ENCODE measurements at places on chromosomes 4 and X.

DNA sequence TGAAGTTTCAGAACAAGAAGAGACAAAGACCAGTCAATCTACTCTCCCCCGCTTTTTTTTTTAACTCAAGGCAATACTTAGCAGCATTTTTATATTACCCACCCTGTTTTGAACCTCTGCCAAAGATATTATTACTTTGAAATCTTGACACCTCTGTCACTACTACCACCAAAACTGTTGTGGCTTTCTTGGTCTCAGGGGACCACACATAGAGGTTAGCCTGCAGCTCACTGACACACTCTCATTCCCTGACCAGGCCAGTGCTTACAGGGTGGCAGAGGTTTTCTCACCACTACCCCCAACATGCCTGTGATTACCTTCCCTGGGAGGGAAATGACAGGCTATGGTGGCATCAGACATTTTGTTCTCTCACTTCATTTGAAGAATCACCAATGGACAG, 137.4 kb upstream of the STIM2 start:
- DNase-seq, result no peak

DNA sequence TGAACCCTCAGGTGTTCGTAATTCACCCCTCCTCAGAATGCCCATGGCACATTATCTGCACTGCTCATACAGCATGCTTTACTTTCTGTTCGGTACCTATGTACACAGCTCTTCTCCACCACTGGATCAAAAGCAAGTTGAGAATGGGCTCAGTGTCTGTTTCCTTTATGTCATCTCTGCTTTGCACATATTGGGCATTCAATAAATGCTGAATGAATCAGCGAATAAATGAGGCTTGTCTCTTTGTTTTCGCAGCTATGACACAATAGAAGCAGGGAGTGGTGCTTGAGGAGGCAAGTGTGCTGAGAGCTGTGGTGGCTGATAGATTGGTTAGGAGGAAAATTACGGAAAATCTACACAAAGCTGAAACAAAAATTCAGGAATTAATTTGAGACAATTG, 109.1 kb upstream of the VMA21 start:
- no peak for DNase-seq

DNA sequence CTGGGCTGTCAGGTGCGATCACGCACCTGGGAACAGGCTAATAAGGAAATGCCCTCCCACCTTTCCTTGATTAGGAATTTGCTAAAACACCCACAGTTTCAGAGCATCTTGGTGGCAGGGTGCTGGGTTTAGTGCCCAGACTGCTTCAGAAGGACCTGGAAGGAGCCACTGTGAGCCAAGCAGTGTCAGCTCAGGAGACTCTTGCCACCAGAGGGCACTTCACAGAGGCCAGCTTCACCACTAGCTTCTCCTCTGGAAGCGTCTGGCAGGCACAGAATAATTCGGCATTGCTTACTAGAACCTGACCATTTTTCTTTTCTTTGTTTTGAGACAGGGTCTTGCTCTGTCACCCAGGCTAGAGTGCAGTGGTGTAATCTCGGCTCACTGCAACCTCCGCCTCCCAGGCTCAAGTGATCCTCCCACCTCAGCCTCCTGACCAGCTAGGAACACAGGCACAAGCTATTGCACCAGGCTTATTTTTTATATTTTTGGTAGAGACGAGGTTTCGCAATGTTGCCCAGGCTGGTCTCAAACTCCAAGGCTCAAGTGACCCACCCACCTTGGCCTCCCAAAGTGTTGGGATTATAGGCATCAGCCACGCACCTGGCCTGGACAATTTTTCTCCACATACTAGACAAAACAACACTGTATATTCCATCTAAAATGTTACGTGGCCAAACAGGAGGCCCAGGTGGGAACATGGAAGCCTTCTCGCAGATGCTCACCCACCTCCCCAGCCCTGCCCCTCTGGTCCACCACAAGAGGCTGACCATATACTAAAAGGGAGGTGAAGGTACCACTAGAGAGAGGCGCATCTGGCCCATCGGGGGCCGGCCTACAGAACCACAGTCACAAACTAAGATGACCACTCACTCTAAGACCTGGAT, 14.1 kb downstream of the NOP14 start:
- DNase-seq, result no peak

DNA sequence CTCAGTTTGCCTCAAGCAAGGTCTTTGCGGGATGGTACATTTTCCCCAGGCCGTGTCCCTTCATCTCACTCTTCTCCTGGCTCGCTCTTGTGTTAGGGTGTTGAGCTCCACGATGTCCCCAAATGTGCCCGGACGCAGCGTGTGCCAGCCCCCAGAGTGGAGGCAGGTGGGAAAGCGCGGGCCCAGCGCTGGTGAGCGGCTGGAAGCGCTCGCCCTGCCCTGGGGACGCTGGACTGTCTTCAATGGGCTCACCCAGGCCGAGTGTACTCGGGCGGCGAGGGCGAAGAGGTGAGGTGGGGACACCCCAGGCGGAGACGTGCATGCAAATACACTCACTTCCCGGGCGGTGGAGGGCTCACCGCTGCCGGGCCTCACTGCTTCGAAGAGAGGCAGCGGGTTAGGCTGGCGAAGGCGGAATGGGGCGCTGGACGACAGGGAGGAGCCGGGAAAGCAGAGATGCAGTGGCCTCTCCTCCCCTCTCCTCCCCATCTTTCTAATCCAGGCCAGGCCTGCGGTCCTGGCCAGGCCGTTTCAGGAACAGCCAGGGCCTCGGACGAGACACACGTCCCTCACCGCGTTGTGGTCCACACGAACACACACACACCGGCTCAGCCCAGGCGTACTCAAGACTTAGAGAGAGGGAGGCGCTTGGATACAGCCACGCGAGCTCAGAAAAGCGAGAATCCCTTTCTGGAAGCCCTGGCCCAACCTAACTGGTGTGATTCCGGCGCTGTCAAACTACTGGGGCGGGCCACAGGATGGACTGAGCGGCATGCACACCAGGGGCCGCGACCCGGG, 2.2 kb downstream of the NKX6-1 start:
- no peak for DNase-seq

- peak; percentile 31 for DNase-seq
Observed at GRCh38 chr4:101527188-101527587, 179.9 kb upstream of the PPP3CA start.

DNA sequence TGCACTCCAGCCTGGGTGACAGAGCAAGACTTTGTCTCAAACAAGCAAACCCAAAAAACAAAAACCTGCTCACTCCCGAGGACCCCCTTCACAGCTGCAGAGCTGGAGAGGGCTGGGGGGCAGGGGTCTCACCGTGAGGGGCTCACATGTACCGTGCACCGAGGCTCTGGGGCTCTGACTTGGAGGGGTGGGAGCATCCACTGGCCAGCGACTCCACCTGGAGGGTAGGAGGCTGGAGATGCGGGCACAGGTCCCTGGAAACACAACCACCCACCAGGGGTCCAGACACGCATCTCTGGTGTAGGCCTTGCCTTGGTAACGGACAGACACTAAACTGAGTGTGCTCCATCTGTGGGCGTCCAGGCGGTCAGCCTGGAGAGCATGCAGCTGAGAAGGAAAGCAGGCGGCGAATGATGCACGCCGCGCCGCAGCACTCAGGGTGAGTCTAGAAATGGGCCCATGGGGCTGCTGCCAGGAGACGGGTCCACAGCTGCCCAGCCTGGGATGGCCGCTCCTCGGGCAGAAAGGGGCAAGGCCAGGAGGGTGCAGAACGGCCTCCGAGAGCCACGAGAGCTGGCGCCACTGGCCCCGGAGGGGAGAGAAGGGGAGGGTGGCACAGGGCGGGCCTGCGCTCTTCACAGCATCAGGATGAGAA, 26.1 kb downstream of the PPP2R3B start:
- no peak for DNase-seq

- DNase-seq, result no peak
Observed at GRCh38 chrX:9327747-9328145, 137.1 kb upstream of the TBL1X start.

DNA sequence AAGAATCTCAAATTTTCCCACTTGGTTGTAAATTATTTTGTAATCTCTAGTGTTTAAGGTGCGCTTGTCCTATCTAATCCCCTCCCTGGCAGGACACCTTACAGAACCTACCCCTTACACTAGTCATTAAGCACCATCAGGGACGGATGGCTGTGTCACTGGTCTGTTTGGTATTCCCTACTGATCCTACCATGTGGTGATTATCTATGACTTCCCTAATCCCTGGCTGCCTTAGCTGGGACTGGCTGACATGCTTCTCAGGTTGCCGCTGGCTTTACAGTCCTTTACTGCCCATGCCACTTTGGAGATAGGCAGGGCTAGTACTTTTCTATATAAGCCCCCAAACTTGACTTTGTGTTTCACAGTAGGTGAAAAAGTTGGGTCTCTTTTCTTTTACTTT, 58.6 kb downstream of the ELOVL6 start:
- no peak for DNase-seq

GRCh38 chr4:55030589-55030988, 94.8 kb downstream of the KDR start:
- DNase-seq, result no peak

GRCh38 chr4:65069177-65069576, 601.1 kb downstream of the EPHA5 start:
- no peak for DNase-seq

DNA sequence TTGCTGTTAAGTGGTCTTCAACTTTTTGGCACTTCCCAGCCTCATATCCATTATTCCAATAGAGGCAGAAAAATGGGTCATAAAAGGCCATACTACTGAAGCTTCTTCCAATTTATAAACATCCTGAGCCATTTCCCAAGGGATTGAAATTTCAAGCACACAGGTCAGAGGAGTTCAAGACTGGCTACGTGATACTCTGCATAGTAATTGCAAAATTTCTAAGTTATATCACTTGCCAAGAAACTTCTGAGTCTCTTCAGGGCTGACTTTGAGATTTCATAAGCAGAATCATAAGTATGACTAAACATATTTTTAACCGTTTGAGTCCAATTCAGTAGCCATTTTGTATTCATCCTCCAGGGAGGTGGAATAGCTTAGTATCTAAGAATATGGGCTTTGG, 75.6 kb upstream of the RXFP1 start:
- no peak for DNase-seq

DNA sequence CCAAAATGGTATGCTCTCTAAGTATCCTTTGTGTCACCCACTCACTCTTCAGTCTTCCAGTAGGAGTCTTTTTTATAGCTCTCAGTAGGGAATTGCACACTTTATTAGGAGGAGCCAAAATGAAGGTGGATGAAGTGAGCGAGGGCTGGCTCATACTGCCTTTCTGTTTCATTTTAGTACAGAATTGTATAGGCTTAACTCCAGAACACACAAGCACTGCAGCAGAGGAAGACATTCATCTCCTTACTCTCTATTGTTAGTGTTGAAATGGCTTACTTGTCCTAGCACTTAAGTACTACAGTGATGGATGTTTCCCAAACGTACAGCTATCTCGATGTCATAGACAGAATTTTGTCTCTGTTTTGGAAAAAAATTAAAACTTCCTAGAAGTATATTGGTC, 327.3 kb upstream of the ATOH1 start:
- no peak for DNase-seq

DNA sequence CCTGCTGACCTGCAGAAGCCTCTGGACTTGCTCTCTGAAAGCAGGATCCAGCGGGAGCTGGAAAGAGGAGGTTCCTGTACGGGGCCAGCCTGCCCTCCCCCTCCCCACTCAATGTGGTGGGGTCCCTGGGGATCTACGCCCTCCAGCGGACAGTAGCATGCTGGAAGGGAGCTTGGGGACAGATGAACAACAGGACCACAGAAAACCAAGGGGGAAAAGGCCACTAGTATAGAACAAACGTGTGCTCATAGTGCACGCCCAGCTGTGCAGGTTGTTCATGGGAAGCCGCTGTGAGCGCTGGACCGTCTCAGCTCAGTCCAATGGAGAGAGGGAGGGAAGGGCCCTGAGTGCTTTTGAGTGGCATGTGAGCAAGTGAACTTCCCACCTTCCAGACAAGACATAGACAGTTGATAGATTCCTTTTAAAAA, 15.8 kb downstream of the HMX1 start:
- DNase-seq, result no peak

- DNase-seq, result no peak
Observed at GRCh38 chr4:149595500-149595899, 220.1 kb downstream of the IQCM start.

- DNase-seq, result no peak
Observed at GRCh38 chrX:103756736-103757135, 19.9 kb upstream of the PLP1 start.

- no peak for DNase-seq
Observed at GRCh38 chrX:125004799-125005198, 314.9 kb upstream of the TEX13C start.

DNA sequence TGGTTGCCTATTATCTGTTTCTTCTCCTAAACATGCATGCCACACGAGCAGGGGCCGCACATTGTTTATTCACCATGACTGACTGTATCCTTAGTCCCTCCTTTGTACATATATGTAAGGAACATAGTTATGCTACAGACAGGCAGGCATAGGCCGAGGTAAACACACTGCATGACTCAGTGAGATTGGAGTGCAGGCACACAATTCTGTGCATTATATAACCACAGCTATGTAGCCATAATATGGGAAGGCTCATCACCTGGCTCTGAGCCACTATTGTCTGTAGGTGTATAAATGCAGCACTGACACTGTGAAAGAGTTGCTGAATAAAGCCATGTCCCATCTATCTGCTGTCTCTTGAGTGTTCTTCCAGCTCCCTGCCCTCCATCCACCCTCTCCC, 431.6 kb downstream of the IDS start:
- DNase-seq, result no peak

DNA sequence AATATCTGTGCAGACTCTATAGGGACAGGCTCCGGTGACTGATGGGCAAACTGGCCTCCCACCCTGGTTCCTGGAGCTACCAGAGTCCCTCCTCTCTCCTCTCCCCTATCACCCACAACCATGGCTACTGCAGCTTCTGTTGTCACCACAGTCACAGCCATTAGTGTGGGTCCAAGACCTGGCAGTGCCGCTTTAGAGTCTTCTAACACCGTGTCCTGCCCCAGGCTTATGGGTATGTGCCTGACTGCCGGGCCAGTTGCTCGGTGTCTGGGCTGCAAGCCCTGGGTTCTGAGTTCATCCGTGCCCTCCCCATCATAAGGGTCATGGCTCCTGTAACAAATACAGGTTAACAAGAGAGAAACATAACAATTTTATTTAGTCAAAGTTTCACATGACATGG, 85.4 kb downstream of the FNIP2 start:
- DNase-seq, result no peak

- DNase-seq, result no peak
Observed at GRCh38 chrX:118475903-118476302, 19.7 kb upstream of the DOCK11 start.

- no peak for DNase-seq
Observed at GRCh38 chrX:133868250-133868649, 117.1 kb downstream of the GPC3 start.

- no peak for DNase-seq
Observed at GRCh38 chr4:144650311-144651005, 4.5 kb downstream of the HHIP start.

DNA sequence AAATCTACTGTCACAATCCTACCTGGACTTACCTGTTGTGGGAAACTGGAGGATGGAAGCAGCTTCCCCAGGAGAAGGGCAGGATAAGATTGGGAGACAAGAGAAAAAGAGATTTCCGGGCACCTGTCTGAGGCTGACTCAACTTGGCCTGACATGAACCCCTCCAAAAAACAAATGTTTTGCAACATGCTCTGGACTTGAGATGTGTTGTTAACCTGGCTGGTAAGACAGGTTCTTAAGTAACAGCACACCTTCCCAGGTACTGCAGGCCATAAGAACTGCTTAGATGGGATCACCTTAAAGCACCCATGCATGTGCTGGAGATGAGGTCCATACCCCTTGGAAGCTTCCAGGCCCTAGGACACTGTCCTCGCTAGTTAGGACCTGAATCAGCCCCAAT, 4.4 kb upstream of the SMIM43 start:
- DNase-seq, result no peak
